ENCODE measurements at places on chromosomes 5 and 9.

- DNase-seq = no peak
These were observed 11.2 kb upstream of the SEC16A start for GRCh38 chr9:136494012-136494411.

- DNase-seq = no peak
These were observed 2.5 kb downstream of the PAIP2 start for GRCh38 chr5:139344177-139344576.

DNA sequence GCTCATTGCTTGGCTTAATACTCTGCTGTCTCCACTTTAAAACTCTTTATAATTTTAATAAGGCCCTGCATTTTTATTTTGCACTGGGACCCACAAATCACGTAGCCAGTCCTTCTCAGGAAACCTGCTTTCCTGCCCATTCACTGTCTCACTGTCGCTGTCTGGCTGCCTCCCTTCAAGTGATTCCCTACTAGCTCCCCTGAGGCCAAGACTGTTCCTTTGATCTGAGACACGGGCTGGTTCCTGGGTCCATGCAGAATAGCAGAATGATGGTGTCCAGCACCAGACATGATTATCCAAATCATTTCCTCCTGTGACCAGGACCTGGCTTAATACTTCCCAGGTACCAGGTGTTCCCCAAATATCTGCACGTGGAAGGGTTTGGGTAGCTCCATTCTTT, 597.1 kb upstream of the KLF4 start:
- DNase-seq = no peak

GRCh38 chr5:58771796-58772195, 188.9 kb downstream of the RAB3C start:
- no peak for DNase-seq

DNA sequence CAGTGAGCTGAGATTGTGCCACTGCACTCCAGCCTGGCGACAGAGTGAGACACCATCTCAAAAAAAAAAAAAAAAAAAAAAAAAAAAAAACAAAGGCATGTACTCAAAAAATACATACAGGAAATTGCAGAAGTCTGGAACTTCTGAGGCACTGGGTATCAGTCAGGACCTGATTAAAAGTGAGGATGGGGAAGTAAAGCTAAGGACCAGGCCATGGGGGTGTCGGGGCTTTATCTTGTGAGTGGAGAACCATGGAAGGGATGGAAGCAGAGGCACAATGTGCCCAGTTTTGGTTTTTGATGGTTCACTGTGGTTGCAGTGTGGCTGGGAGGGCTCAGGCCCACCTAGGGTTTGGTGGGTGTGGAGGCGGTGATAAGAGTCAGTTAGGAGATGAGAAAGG, 212.7 kb upstream of the PIK3R1 start:
- no peak for DNase-seq

DNA sequence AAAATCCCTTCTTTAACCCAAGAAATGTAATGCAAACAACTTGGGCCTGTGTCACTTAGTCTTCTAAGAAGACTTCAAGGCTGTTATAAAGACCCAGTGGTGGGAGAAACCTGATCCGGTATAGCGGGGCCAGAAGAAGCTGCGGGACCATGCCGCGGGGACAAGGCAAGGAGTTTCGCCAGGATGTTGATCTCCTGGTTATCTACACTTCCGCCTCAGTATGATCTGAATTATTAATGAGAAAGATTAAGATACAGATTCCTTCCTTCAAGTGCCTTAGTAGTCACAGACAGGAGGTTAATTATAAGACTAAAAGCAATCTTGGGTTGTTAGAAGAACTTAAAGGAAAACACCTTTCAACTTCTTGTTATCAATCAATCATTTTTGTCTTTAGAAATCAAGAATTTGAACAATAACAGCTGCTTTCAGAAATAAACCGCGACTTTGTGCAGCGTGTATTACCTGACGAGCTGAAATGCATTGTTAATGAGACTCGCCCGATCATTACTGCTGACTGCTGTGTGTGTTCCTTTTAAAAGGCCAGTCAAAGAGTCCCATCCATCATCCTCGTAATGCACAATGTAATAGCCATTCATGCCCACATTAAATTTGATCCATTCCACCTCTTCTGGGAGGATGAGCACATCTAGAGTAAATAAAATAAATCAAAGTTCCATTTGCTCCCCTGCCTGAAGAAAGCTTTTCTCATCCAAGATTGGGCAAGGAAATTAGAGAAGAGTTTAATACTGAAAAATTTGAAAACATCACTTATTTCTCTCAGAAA, 22.2 kb downstream of the ERAP1 start:
- DNase-seq = no peak

DNA sequence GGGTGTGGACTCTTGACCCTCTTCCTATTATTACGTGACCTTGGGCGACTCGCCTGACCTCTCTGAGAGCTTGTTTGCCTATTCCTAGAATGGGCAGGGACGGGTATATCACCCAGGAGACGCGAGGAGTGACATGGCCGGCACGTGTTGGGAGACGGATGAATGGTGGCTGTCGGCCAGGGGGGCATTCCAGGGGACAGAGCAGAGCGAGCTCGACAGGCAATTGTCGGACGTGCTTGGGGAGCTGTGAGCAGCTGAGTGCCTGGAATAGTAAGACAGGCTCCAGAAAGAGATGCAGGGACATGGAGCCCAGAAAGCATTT, 29.3 kb upstream of the UNC5A start:
- no peak for DNase-seq

- no peak for DNase-seq
These were observed 187.1 kb upstream of the SPEF2 start for GRCh38 chr5:35430381-35431162.

DNA sequence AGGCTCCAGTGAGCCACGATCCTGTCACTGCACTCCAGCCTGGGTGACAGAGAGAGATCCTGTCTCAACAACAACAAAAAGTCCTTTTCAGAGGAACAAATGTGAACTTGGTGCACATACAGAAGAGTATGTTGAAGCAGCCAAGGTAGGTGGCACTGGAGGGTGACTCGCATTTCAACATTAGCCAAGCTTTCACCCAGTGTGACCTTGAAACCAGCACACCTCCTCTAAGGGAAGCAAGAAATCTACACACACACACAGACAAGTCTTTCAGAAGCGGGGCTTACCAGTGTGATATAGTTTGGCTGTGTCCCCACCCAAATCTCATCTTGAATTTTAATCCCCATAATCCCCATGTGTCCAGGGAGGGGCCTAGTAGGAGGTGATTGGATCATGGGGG, 225.2 kb downstream of the SEMA5A start:
- no peak for DNase-seq

DNA sequence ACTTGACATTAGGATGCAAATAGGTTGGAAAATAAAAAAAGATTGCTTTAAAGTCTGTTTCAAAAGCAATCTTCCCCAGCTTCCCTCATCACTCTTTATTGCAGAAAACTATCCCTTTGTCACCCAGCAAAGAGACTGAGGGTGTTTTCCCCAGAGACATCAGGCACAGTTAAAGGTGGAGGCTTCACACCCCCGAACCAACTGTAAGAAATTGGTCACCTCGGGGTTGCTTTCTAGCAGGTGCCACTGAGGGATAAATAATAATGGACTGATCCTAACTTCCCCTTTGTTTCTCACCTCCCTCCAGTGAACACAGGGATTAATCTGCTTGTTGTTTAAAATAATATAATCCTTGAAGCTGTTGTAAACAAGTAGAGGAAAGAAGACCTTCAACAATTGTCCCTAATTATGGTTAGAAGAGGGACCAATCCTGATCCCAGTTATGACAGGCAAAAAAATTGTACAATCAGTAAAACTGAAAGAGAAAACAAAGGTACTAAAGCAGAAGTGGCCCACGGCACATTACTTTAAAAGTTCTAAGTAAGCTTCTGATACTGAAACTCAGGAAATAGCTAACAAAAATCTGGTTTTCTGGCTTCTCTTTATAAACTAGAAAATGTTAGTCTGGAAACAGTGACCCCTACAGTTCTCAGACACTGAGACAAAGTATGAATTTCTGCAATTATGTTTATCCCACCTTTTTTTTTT, 6.6 kb upstream of the PCSK1 start:
- peak; percentile 56 for DNase-seq

DNA sequence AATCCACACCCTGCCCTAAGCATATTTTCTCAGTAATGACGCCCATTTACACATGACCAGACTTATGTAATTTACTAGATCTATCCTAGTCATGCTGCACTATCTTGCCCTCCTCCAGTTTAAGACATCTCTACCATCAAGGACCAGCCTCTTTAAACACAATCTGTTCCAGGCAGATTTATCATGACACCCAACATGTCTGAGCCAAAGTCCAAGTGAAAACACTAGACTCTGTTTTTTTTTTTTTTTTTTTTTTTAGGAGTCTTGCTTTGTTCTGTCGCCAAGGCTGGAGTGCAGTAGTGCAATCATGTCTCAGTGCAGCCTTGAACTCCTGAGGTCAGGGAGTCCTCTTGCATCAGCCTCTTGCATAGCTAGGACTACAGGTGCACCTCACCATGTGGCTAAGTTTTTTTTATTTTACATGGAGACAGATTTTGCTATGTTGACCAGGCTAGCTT, 354.6 kb downstream of the ARRDC3 start:
- DNase-seq = no peak

DNA sequence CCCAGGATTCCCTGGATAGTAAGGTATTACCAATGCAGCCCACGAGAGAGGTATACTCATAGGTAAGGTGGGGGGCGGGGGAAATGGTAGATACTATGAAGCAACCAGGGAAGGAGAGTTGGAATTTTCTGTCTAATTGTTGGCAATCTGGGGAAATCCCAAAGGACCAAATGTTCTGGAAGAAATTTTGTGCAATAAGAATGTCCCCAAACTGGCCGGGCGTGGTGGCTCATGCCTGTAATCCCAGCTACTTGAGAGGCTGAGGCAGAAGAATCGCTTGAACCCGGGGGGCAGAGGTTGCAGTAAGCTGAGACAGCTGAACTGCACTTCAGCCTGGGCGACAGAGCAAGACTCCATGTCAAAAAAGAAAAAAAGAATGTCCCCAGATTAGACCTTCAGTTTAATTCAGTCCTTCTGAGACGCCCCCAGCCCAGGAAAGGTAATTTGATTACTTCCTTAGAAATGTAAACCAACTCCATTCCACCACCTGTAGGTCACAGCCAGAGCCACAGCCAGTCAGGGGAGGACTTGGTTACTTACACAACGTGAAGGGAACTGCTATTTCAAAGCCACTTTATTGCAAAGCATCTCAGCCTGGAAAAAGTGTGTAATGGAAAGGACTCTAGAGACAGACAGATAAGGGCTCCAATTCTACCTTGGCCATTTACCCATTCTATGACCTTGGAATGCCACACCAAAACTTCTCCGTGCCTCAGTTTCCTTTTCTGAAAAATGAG, 50.0 kb upstream of the KLF4 start:
- no peak for DNase-seq

GRCh38 chr9:135369412-135369990, 110.1 kb upstream of the PPP1R26 start:
- DNase-seq = no peak

DNA sequence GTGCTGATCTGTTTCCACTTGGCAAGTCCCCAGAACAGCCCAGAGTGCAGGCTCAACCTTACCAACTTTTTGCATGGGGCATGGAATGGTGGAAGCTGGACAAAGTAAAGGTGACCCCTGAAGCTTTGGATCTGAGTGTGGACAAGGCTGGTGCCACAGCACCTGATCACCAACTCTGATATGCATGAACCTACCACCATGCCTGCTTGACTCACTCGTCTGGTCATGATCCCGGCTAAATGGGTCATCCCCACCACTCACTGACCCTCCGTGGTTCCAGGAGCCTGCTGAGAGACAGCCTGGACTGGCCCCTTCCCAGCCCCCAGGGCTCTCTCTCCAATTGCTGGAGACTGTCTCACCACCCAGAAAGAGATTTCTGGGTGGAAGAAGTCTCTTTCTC, 14.4 kb upstream of the SLC22A4 start:
- no peak for DNase-seq

GRCh38 chr5:15621094-15621493, 121.1 kb downstream of the FBXL7 start:
- DNase-seq = no peak

DNA sequence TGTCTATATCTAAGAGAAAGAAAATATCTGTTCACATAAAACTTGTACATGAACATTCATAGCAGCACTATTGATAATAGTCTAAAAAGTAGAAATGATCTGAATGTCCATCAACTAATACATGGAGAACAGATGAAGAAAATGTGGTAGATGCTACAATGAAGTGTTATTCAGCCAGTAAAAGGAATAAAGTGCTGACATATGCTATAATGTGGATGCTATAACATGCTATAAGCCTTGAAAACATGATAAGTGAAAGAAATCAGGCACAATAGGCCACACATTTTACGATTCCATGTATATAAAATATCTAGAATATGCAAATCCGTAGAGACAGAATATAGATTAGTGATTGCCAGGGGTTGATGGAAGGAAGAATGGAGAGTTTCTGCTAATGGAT, 146.8 kb downstream of the SEMA5A start:
- no peak for DNase-seq

GRCh38 chr5:81268521-81269196, 32.7 kb upstream of the ZCCHC9 start:
- DNase-seq = no peak

- DNase-seq = no peak
These were observed 26.3 kb downstream of the SLC9A3 start for GRCh38 chr5:497871-498509.

DNA sequence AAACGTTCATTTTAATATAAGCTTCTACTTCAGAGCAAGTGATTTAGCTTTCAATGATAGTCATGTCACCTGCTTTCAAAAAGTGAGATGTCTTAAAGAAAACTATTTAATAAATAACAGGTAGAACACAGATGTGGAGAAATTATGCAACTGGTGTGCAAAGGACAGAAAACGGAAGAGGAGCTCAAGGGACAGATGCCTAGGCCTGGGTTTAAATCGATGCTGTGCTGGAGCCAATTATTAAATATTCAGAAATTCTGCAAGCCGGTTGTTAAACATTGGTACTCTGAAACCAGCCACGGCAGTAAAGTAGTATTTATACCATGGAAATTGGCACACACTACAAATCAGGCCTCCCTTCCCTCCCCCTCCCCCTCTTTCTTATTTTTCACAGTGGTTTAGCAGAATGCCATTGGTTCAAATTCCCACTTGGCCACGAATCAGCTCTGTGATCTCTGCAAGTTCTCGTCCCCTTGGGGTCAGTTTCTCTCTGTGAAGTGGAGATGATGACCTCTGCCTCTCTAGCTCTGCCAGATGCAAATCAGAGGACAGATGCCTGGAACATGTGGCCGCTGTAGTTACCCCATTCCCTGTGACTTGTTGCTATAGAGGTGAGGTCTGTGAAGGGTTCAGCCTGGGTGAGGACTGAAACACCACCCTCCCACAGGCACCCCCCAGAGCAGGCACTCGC, 6.2 kb upstream of the RNF130 start:
- no peak for DNase-seq

- DNase-seq = peak; percentile 32
These were observed 14.4 kb downstream of the F2RL2 start for GRCh38 chr5:76608833-76609232.

GRCh38 chr9:89576404-89576839, 28.4 kb upstream of the GADD45G start:
- peak; percentile 35 for DNase-seq
